ENCODE measurements at places on chromosomes 13 and 19. TPM values are rescaled to one million over a fixed set of nuclear protein-coding genes. Genes with fewer than 3 reads are reported as not detected.

MED29 gene
- 40.3 TPM for total RNA-seq

PGLYRP1 gene
- total RNA-seq: not detected

SYT3 gene
- 10.0 TPM for total RNA-seq

FLT3LG gene
- 1.2 TPM for total RNA-seq

GPC6 gene
- 68.8 TPM for total RNA-seq

PRSS57 gene
- 1.1 TPM for total RNA-seq

GRCh38 chr19:18865973-18866799, 29.8 kb downstream of the CERS1 start:
- no peak for DNase-seq

DNA sequence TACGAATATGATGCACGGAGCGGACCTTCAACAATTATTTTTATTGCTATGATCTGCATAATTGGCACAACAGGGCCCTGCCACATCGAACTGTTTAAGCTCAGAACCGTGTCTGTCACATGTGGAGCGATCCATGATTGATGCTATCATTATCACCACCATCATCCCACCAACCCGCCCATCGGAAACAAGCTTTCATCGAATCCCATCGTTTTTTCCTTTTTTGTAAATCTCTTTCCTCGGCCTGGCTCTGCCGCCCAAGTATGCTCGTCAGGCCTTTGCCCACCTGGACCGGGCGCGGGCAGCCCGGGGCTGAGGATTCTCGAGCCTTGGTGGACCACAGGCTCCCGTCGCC, 533 bp upstream of the DCAF15 start:
- DNase-seq: no peak

GRCh38 chr13:39777021-39777420, 121.6 kb downstream of the COG6 start:
- DNase-seq: no peak

DNA sequence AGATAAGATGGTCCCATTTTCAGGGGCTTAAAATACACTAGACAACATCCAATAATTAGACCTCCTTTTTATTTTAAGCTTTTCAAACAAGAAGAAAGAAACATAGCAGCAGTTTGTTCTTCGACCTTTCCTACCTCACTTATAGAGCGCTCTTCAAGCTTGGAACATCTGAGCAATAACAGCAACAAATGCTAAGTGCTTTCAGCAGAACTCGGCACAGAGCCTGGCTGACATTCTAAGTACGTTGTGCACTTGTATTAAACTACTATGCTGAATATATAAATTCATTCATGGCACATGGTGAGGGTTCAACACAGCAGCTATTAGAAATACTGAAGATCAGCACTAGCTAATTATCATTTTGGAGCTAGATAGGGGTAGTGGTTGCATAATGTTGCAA, 256.1 kb upstream of the MAB21L1 start:
- DNase-seq: no peak

DNA sequence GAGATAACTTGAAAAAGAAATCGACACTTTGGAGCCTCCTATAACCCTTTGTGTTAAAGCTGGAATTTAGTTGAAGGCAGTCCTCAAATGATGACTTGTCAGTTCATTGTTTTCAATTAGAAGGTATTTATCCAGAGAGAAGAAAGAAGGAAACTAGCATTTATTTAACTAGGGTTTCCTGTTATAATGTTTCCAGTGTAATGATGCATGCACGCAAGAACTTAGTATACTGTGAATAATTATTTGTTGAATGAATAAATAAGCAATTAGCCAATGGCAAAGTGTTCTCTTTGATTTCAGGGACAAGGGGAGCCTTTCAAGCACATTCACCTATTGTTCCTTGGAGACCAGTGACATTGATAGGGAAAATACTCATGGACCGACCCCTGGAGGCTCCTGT, 307.4 kb downstream of the KLF5 start:
- no peak for DNase-seq

DNA sequence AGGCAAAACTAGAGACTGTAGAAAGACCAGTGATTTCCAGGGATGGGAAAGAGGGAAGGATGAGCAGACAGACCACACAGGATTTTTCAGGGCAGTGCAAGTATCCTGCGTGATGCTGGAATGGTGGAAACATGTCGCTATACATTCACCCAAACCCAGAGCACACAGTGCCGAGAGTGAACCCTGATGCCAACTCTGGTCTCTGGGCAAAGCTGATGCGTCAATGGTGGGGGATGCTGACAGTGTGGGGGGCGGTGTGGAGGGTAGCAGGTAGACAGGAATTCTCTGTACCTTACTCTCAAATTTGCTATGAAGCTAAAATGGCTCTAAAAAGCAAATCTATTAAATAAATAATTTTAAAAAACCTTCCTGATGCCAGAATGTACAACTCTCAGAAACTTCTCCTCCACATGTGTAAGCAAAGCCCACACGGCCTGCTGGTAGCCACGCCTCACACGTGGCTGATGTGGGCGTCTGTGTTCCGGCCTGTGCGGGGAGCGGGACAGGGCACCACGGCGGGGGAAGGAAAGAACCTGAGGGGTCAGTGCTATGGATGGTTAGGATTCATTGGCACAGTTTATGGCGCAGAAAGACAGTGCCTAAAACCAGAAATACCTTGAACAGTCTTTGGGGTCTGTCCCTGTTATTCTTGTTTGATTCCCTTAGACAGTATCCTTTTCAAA, 23.9 kb downstream of the CARS2 start:
- DNase-seq: no peak

DNA sequence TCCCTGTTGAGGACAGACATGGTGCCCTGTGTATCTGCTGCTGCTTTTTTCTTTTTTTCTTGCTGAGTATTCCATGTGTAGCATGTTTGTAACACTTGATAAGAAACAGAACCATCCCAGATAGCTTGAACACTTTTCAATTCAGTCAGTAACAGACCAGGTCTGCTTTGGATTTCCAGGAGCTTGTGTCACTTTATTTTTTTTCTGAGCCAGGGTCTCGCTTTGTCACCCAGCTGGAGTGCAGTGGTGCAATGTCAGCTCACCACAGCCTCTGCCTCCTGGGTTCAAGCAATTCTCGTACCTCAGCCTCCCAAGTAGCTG, 43.7 kb downstream of the BBC3 start:
- no peak for DNase-seq

DNA sequence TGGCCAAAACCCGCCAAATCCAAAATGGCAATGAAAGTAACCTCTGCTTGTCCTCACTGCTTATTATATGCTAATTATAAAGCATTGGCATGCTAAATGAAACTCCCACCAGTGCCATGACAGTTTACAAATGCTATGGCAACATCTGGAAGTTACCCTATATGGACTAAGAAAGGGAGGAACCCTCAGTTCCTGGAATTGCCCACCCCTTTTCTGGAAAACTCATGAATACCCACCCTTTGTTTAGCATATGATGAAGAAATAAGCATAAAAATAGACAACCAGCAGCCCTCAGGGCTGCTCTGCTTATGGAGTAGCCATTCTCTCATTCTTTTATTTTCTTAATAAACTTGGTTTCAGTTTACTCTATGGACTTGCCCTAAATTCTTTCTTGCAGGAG, 269.8 kb downstream of the OLFM4 start:
- DNase-seq: no peak

DNA sequence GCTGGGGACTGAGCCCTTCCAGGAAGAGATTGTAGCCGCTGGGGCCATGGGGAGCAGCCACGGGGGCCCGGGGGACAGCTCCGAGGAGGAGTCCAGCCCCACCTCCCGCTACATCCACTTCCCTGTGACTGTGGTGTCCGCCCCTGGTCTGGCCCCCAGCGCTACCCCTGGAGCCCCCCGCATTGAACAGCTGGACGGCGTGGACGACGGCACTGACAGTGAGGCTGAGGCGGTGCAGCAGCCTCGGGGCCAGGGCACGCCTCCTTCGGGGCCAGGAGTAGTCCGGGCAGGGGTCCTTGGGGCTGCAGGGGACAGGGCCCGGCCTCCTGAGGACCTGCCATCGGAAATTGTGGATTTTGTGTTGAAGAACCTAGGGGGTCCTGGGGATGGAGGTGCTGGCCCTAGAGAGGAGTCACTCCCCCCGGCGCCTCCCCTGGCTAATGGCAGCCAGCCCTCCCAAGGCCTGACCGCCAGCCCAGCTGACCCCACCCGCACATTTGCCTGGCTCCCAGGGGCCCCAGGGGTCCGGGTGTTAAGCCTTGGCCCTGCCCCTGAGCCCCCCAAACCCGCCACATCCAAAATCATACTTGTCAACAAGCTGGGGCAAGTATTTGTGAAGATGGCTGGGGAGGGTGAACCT, 9.6 kb downstream of the IGFLR1 start:
- DNase-seq: no peak

GRCh38 chr13:112638919-112639318, 50.9 kb upstream of the ATP11A start:
- no peak for DNase-seq

GRCh38 chr19:36604656-36605100, 435 bp upstream of the ZNF382 start:
- peak; percentile 32 for DNase-seq

DNA sequence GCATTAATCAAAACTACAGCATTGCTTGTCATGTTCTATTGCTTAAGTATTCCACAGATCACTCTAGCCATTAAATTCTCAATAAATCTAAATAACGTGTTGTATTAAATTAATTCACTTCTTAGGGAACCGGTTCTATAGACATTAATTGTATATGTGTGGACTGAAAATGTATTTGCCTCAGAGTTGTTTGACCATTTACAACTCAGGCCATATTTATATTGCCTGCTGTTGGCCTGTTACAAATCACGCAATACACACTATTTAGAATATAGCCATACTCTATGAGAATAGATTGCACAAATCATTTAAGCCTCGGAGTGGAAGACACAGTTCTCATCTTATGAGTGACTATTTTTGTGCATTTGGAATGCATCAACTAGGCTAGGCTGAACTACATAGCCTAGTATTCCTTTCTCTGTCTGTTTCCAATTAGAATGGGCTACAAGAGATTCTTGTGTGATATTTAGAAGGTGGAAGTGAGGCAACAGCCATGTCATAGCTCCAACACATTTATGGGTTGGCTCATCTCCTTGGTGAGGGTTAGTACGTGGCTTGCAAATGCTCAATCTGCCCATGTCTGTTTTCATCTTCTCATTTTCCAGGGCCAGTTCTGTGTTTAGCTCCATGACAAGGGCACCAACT, 1116.1 kb downstream of the PCDH9 start:
- no peak for DNase-seq

DNA sequence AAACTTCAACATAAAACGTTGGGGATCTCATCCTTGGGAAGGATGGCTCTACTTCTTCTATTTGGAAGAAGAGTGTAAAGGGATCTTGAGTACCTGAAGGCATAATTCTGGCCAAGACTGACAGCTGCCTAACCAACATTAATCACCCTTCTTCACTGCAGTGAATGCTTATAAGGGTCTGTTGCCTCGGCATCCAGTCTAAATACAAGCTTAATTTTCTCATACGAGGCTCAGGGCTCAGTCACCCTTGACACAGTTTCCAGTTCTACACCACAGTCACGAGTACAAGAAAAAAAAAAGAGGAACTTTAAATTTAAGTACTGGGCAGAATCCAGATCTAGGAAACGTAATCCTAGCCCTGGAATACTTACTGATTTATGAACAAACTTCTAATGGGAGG, 9.0 kb downstream of the FPR3 start:
- DNase-seq: no peak

GRCh38 chr13:33087790-33088189, 71.6 kb downstream of the KL start:
- no peak for DNase-seq

GRCh38 chr13:70666883-70667556, 558.8 kb upstream of the KLHL1 start:
- no peak for DNase-seq

GRCh38 chr13:48819899-48820298, 155.8 kb upstream of the FNDC3A start:
- DNase-seq: no peak

DNA sequence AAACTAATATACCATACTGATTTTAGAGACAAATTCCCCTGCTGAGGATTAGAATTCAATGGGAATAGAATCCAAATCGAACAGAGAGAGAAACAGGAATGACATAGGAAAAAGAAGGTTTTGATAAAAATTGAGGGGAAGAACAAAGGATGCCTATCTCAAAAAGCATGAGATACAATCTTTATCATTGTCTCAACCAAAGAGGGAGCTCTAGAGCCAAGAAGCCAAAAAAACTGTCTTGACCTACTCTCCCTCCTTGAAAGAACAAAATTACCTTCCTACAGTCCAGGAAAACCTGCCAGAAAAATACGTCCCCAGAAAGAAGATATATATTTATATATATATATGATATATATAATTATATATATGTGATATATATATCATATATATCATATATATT, 39.2 kb upstream of the MIR17HG start:
- no peak for DNase-seq

GRCh38 chr19:44643605-44644401, at the start of gene PVR:
TSS of gene PVR (plus strand) at chr19:44643910. CDS start at chr19:44644097, 187 bp downstream.
- peak; percentile 57 for DNase-seq

GRCh38 chr13:109451726-109452125, 334.7 kb downstream of the IRS2 start:
- DNase-seq: peak; percentile 10

- DNase-seq: peak; percentile 12
These were observed 117.2 kb upstream of the ARGLU1 start for GRCh38 chr13:106685143-106685542.

DNA sequence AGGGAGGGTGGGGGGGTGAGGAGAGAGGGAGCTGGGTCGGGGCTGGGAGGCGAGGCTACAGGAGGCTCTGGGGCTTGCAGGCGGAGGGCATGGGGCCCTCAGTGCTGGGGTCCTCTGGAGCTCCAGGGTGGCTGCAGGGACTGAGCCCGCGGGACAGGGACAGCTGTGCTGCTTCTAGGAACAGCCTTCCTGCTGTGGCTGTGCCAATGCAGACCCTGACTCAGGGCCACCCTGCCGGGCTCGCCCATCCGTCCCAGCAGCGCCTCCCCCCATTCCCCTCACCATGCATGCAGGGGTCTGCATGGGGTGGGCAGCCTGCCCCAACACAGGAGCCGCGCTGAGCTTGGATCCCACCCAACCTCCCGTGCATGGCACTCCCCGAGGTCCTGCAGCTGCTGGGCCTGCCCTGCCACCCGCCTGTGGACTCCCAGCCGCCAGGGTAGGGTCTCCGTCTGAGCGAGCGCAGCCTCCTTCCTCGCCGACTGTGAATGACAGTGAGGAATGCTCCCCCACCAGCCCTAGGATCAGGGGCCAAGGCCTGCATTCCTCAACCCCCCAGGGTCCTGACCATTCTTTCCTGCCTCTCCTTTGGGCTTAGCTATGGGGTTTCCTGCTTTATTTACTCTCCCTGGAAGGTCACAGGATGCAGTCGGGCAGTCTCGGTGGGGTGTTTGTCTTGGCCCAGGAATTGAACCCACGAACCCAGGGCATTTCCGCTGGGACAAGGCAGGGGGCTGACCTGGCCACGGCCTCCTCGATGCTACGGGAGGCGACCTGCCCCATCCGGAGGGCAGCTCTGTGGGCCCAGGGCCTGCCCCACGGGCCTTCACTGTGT, 23.4 kb downstream of the CEBPG start:
- DNase-seq: no peak

GRCh38 chr19:2840794-2841791, at the start of gene ZNF555:
TSS of gene ZNF555 (plus strand) at chr19:2841475. CDS start at chr19:2841573, 98 bp downstream.
- peak; percentile 99 for DNase-seq

Data from spinal cord (tissue), 10 donors.